AG09319 (cell line): ENCODE measurements at places on chromosomes 6 and 20.

GRCh38 chr6:137651178-137651577, 157.0 kb upstream of the OLIG3 start:
- DNase-seq = no peak

DNA sequence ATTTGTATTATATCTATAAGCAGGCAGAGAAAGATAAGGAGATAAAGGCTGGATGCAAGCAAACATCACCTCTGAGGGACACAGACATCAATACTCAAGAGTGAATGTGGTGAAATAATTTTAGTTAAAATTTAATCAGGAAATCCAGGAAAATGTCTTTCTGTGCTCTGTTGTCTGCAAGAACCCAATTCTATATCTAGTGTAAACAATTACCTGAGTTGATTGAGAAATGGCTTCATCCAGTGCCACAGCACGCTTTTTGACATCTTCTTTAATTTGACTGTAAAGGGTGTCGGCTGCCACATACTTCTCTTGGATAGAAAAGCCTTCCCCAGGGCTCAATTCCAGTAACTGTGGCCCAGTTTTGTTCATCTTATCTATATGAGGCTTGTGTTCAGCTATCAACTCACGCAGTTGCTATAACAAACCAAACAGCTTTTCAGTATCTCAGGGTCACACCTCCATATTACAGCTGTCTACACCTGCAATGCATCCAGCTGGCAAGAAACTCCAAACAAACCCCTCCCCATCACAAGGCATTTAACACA, 131.6 kb downstream of the DST start:
- DNase-seq = no peak

- no peak for DNase-seq
Observed at GRCh38 chr6:73866305-73866704, 170.3 kb downstream of the CD109 start.

- peak; percentile 60 for DNase-seq
Observed at GRCh38 chr20:49700411-49701185, 13.1 kb downstream of the B4GALT5 start.

- DNase-seq = no peak
Observed at GRCh38 chr20:52943185-52943841, 28.8 kb upstream of the TSHZ2 start.

- no peak for DNase-seq
Observed at GRCh38 chr20:22536956-22537756, 47.2 kb downstream of the FOXA2 start.

- DNase-seq = no peak
Observed at GRCh38 chr6:121868206-121868605, 432.8 kb downstream of the GJA1 start.

DNA sequence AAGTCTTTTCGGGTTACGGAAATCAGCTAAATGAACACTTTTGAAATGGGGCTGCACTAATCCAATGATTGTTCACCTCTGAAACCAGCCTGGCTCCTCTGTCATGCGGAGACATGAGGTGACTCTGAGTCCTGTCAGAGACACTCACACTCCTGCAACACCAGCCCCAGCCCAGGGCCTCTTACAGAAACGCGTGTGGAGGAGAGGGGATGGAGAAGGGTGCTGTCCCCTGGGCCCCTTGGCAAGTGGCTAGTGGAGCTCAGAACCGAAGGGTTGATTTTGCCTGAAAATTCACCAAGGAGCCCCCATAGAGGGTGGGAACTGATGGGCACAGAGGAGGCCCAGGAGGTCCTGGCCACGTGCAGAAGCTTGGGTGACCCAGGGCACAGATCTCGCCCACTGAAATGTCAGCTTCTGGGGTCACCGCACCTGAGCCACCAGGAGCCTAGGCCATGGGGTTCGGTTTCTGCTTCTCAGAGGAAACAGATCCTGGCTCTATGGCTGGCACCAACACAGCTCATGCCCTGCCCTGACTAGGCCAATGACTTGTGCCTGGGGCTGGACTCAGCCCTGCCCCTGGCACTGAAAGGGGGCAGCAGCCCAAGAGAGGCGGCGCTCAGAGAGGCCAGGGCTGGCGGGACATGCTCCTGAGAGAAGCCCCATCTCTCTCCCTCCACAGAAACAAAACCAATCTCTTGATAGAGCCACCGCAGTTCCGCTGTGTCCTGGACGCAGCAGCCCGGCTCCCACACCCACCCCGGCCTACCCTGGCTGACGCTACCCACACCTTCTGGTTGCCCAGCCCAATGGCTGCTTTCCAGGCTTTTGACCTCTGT, 144.7 kb downstream of the ERMARD start:
- DNase-seq = no peak

GRCh38 chr6:142412241-142412640, 110.4 kb downstream of the ADGRG6 start:
- no peak for DNase-seq

DNA sequence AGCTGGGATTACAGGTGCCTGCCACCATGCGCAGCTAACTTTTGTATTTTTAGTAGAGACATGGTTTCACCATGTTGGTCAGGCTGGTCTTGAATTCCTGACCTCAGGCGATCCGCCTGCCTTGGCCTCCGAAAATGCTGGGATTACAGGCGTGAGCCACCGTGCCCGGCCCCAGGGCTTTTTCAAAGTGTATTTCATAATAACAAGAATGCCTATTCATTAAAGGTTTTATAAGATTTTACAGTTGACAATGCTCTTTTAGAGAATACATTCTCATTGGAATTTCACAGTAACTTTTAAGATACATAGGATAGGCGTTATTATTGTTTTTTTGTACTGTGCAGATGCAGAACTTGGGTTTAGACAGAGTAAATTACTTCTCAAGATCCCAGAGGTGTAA, 52.6 kb upstream of the PTPRK start:
- no peak for DNase-seq

DNA sequence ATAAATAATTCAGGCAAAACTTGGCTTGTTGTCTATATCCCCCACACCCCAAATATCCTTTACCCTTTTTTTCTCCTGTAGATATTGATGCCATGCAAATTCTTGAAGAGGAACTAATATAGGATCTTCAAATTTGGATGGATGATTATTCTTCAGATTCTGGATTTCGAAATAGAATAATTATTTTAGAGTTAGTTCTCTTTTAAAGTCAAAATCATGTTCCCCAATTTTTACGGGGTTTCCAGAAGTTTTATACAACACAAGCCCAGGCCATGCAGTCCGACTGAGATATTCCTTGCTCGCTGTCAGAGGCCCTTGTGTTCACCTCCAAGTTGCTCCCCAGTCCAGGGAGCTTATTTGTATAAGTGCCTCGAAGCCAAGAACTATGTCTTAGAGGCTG, 4.4 kb downstream of the PPIL6 start:
- no peak for DNase-seq

DNA sequence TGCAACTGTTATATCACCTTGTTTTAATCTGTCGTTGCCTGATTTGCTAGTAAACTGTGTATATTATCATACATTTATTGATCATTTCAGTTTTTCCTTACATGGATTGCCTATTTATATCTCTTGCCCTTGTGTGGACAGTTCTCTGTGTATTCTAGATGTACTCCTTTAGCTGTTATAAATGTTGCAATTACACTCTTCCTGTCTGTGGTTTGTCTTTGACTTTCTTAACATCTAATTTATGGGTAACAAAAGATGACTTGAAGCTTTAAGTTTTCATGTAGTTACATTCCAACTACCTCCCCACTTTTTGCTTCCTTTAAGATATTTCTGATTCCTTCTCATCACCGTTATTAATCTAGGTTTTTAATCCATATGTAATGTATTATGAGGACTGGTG, 22.6 kb downstream of the PLCB1 start:
- DNase-seq = no peak

- no peak for DNase-seq
Observed at GRCh38 chr6:151494936-151495320, 1.1 kb downstream of the CCDC170 start.

DNA sequence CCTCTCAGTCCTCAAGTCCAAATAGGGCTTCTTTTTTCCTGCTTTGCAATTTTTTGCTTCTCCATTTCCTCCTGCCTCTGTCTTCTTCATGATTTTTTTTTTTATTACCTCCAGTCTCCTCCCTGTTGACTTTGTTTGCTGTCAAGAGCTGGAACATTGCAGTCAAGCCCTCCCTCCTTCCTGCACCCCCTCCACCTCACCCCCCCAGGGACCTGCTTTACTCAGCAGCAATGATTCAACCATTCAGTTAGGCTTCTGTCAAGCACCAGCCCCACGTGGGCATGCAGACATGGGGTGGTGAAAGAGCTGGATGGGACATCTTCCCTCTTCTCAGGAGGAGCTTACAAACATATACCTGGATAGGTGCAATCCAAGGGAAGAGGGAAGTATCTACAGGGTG, 142.4 kb downstream of the LRFN2 start:
- DNase-seq = no peak

GRCh38 chr6:165884813-165885765, 222.0 kb upstream of the PDE10A start:
- peak; percentile 49 for DNase-seq

DNA sequence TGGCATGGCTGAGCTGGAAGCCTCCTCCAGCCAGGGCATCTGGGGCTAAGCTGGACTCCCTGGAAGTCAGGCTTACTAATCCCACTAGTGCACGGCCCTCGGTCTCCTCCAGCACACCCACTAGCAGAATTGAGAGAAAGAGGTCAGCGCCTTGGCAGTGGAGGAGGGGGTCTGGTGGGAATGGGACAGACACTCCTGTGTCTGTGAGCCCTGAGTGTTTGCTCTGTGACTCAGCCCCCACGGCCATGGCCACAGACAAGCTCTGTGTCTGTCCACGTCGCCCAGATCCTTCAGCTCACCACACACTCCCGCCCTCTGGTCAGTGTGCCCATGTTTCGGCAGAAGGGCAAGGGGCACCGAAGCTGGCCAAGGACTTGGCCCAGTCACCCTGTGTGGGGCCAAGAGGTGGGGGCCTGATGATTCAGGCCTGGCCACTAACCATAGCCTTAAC, 8.8 kb downstream of the MDFI start:
- no peak for DNase-seq

- peak; percentile 16 for DNase-seq
Observed at GRCh38 chr6:154732538-154733182, 556 bp upstream of the SCAF8 start.

DNA sequence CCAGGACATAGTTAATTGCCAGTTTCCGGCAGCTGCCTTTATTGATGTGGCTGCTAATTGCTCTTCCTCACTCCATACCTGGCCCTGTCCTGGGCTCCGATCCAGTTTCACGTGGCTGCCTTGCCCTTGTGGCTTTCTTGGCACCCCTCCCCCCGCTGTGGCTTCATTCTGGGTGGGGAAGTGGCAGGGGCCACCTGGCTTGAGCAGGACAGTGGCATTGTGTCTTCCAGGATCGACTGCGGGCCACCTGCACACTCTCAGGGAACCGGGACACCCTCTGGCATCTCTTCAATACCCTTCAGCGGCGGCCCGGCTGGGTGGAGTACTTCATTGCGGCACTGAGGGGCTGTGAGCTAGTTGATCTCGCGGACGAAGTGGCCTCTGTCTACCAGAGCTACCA, 10.8 kb downstream of the MAVS start:
- DNase-seq = no peak

DNA sequence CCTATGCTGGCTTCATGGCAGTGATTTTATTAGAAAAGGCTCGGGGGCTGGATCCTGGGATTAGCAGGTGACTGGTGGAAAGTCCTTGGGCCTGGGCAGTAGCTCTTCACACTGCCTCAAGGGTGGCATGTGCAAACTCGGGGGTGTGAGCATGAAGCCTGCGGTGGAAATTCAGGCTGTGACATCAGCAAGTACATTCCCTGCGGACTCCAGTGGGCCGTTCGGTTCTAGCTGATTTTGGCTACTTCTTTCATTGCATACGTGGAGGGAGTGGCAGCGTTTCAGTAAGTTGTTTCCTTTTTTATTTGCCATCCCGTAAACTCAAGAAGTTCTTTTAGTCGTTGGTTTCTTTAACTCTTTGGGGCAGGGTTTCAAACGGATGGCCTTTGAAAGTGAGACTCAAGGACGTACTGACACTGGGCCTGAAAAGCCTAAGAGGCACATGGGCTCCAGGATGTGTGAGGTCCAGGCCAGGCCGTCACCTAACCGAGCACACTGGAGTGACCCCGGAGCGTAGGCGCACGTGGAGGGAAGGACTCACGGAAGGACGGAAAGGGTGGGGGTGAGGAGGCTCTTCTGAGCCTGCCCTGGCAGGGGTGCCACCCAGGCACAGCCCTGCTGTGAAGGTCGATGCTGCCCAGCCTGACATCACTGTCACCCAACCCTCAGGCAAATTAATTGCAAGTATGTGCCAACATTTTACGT, 104.0 kb upstream of the FRMD1 start:
- DNase-seq = no peak

- no peak for DNase-seq
Observed at GRCh38 chr20:18101125-18101810, 36.4 kb upstream of the KAT14 start.

- no peak for DNase-seq
Observed at GRCh38 chr6:89073014-89073620, 7.4 kb upstream of the PNRC1 start.

DNA sequence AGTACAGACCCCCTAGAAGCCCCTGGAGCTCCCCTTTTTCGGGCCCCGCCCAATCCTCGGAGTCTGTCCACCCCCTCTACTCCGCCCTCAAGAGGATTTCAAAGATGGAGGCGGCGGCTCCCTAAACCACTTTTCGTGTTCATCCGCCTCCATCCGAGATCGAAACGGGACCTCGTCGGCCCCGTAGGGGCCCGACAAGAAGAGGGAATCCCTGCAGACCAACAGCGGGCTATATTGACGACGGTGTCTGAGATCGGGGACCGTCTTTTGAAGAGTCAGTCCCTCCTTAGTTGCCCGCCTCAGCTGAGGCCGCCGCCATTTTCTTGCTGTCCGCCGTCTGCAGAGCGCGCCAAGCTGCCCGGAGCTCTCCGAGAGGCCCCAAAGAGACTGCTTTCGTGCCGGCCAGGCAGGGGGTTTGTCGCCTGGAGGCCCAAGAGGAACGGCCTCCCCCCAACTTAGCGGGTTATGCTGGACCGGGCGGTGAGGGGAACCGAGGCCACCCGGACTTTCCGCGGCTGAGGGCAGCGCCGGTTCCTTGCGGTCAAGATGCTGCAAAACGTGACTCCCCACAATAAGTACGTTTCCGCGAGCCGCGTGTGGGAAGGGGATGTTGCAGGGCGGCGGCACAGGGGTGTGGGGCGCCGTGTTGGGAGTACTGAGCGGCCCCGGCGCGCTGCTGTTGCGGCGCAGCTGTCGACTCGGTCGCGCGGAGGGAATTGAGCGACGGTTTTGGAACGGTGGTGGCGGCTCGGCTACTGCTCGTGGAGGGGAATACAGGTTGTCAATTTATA, 4.2 kb downstream of the BRD2 start:
- DNase-seq = no peak

GRCh38 chr20:38104285-38104684, 60.8 kb downstream of the TGM2 start:
- DNase-seq = no peak

DNA sequence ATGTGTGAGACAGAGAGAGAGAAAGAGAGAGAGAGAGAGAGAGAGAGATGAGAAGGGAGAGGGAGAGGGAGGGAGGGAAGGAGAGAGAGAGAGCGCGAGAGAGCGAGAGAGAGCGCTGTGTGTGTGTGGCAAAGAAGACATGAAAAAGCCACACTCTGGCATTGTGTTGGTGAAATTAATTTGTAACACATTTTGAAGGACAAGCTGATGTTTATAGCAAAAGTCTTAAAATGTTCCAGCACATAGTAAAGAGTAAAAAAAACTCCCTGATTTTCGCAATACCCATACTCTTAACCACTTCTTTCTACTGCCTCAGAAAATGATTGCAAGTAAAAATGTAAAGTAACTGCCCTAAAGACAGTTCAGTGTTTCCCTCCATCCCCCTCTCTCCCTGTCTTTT, 56.7 kb downstream of the SLC22A1 start:
- no peak for DNase-seq

GRCh38 chr6:610882-611281, 46.0 kb downstream of the HUS1B start:
- DNase-seq = no peak

- no peak for DNase-seq
Observed at GRCh38 chr6:137968901-137969300, 101.8 kb downstream of the TNFAIP3 start.

GRCh38 chr6:111872401-111873177, 663 bp downstream of the FYN start:
- no peak for DNase-seq
